ENCODE measurements at places on chromosomes 2 and 18.
A peak's percentile ranks its signal among the peaks of the same experiment; 100 is the strongest.

DNA sequence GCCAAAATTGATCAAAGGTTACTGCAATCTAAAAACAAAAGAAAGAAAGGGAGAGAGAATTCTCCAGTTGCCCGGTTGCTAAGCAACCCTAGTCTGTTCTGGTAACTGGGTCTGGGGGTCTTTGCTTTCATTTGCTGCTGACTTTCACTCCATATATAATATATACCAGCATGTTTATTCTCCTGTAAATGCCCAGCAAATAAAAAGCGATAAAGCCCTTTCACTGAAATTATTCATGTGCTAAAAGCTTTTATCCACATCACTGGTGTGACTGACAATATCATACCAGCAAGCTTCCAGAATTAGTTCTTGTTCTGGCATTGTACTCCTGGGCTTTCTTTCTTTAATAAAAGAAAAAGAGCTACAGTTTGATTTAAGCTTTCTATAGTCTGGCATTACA lies 75.5 kb upstream of the ST8SIA3 start:
- DNase-seq: no peak

- DNase-seq: no peak
Measured at GRCh38 chr2:99171377-99172140, 9.3 kb downstream of the MITD1 start.

DNA sequence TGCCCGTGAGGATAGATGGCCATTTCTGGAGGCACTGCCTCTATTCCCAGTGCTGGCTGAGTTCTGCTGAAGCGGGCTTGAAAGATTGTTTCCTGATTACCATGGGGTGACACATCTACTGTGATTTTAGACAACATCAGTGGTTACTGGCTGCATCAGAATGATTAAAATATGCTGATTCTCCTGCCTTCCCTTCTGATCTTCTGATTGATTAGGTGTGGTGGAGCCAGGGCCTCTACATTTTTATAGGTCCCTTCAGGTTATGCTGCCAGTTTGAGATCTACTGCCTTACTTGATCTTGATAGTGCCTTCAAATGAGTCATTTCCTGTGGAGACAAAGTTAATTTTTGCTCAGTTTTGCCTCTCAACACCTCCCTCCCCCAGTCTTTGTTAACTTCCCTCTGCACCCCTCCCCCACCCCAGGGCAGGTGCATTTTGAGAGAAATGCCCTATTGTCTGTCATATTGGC lies 31.6 kb upstream of the SNORC start:
- DNase-seq: peak; percentile 70

GRCh38 chr2:25341011-25341727 lies 556 bp downstream of the DNMT3A start:
- DNase-seq: no peak

GRCh38 chr2:165825041-165825440 lies 31.0 kb upstream of the GALNT3 start:
- no peak for DNase-seq

DNA sequence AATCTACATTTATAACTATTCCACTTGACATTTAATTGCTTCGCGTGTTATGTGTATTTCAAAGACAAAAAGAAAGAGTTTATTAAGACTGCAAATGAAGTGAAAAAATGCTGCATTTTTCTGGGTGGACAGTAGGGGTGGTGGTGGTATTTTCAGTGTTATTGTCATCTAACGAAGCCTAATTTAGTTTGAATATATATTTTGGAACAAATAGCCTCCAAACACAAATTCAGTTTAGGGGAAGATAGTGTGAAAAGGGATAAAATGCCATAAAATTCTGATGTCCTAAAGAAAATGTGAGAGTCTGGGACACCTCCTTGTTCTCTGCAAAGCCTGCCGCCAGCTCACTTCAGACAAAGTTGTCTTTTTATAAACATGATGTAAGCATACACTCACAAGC lies 425.1 kb downstream of the NRXN1 start:
- DNase-seq: no peak

- DNase-seq: peak; percentile 84
Measured at GRCh38 chr18:23131693-23132319, 3.5 kb upstream of the CABLES1 start.

GRCh38 chr2:231795525-231796327 lies 9.5 kb downstream of the COPS7B start:
- no peak for DNase-seq

DNA sequence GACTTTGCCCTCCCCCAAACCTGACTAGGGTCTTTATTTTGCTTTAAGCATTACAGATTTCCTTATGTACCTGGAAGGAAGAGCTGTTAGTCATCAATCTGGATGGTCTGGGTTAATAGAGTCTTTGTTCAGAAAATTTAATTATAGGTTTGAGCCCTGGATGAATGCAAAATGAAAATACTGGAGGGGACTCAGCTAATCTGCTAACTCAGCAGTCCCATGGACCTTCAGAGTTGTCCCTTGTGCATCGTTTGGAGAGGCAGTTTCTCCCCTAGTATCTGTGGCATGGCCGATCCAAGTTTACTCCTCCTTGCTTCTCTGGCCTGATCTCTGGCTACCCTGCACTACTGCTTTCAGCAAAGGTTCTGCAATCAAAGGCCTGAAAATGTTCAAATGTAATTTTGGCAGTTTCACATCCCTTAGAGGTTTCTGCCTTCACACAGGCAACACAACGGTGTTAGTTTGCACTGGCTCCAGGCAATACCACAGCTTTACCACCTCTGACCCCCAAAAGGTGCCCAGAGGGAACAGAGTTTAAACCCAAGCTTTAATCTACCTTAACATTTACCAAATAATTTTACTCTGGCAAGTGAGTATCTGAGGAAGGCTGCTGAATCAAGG lies 134.3 kb downstream of the THADA start:
- DNase-seq: no peak

- no peak for DNase-seq
Measured at GRCh38 chr18:65988386-65988785, 237.6 kb downstream of the CDH7 start.

DNA sequence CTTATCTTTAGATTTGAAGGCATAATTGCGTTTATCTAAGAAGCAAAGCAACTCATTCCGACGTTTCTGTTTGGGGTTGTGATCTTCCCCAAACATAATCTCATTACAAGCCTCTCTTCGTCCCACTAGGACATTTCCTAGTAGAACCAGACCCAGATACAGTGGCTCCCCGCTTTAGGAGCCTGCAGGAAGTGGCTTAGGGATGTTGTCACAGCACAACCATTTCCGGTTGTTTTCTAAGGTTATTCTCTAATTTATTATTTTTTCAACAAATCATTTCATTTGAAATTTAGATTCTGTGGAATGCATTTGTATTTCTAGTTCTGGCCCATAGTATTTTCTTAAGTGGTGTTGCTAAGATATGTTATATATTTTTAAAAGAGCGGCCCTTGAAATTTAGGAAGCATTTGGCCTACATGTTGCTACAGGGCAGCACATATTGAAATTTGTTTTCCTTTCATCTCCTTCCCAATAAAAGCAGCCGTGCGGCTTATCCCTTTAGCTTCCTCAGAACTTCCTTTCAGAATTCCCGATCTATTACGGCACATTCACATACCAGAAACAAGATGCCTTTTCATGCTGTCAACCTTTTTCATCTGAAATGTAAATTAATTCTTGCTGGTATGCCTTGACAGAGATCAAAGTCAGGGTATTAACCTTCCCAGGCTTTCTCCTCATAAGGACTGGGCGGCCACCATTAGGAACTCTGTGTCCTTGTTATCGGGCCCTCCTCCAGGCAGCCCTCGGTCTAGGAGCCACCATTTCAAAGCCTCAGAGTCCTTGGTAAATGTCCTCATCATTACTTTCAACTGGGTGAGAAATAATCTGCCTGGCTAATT lies 210.9 kb upstream of the SP5 start:
- DNase-seq: no peak

DNA sequence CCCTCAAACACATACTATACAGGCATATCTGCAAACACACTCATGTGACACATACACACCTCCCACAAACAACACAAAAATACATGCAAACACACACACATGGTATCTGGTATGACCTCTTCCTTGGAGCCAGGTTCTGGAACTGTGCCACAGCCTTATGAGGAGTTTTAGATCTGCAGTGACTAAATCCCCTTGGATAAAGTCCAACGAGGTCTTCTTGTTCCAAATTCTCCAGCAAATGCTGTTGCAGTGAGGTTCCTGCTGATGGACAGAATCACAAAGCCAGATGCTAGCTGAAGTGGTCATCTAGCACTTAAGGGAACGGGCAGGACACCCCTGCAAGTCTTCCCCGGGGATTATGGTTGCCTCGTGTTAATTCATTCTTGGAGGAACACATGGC lies 54.5 kb upstream of the DAPL1 start:
- no peak for DNase-seq

- no peak for DNase-seq
Measured at GRCh38 chr18:47403317-47403716, 151.9 kb upstream of the SKOR2 start.

GRCh38 chr18:63317556-63317946 lies 2.0 kb downstream of the BCL2 start:
- no peak for DNase-seq

DNA sequence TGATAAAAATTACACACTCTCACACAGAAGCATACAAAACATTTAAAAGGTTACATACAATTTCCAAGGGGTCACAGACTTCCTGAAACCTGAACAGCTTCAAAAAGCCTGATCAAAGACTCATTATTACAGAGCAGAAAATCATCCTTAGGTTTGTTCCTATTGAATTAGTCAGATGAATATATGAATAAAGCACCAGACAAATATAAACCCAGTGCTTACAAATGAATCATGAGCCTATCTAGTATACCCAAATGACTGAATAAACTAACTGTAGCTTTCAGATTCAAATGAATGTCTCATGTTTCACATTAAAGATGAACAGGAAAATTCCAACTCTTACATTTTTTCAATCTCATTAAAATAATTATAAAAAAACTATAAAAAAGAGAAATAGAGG lies 550.3 kb downstream of the SUCLG1 start:
- no peak for DNase-seq

GRCh38 chr18:8262221-8262620 lies 347.0 kb upstream of the RAB12 start:
- DNase-seq: no peak

- no peak for DNase-seq
Measured at GRCh38 chr2:240578110-240578450, 8.5 kb upstream of the CAPN10 start.

GRCh38 chr18:50094221-50094773 lies 100.7 kb downstream of the MYO5B start:
- DNase-seq: no peak

GRCh38 chr2:11160731-11161455 lies 5.6 kb downstream of the SLC66A3 start:
- DNase-seq: peak; percentile 55

GRCh38 chr2:45605116-45605515 lies 6.0 kb downstream of the SRBD1 start:
- DNase-seq: no peak

DNA sequence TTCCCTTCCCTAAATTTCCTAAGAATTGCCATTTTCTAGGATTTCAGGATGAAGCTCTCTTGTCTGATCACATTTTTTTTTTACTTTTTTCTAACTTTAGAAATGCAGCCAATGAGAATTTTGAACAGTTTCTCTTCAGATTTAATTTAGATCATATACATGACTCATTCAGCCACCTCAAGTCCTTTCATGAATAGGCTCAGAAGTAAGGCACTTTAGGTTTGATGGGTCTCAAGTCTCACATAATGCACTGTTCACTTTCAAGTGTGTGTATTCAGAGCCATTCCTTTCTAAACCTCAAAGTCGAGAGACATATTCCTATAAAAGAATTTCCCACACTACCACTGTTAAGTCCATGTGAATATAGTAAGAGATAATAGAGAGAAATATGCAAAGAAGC lies 614.1 kb upstream of the VRK2 start:
- DNase-seq: no peak

- DNase-seq: no peak
Measured at GRCh38 chr18:60446821-60447220, 74.2 kb upstream of the MC4R start.

GRCh38 chr2:219369447-219369861 lies 18.3 kb downstream of the DNPEP start:
- no peak for DNase-seq

GRCh38 chr2:108239786-108240185 lies at the start of gene SULT1C3:
TSS of gene SULT1C3 (plus strand) at chr2:108239968. CDS start at chr2:108247195, 7,227 bp downstream.
- DNase-seq: no peak

- no peak for DNase-seq
Measured at GRCh38 chr18:11199477-11199876, 50.1 kb upstream of the PIEZO2 start.

DNA sequence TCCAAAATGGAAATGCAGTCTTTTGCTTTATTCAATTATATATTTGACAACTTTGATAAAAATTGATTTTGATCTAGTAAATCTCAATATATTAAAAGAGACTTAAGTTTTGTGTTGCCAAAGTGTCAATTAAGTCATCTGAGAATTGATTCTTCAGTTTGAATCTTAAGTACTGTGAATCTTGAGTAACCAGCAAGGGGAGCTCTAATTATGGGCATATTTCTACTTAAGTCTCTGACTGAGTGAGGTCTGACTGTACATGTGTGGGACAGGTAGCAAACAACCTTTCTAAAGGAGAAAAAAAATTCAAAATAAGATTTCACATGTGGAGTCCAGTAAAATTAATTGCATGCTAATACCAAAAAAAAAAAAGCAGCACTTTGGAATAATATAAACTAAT lies 503.7 kb upstream of the SLC8A1 start:
- no peak for DNase-seq

DNA sequence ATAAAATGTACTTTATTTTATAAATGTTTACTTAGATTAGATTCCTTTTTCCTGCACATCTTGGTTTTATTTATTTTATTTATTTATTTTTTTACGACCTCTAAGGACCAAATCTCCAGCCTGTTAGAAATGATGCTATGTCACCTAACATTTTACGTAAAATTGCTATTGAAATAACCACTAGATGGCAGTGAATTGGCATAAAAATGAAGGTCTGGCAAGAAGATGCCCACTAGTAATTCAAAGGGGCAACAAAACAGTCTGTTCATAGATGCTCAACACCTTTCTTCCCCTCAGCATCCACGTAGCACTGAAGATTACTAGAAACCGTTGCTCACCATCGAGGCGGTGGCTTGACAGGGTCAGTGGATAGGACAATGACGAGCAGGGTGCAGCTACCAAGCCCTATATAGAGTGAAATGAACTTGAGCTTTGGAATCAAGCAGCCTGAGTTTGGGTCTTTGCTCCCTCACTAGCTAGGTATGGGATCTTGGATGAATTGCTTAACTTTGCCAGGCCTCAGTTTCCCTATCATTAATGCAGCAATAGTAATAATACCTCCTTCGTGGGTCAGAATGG lies 128.7 kb upstream of the L3MBTL4 start:
- DNase-seq: no peak

DNA sequence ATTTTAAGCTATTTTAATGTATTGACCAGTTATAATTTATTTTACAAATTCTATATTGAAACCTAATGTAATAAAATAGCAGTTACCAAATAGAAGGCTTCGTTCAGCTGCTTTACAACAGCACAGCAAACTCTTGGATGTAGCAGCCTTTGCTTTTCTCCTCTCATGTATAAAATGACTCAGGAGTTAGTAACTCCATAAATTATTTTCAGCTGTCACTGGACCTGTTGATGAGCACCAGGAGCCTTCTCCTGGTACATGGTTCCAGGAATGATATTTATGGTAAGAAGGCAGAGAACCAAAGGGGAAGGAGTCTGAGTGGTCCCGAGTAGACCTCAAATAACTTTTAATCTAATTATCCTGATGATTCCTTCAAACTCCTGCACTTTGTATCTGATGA lies 256.4 kb upstream of the NETO1 start:
- no peak for DNase-seq
